ENCODE measurements at places on chromosomes 5 and 9.

DNA sequence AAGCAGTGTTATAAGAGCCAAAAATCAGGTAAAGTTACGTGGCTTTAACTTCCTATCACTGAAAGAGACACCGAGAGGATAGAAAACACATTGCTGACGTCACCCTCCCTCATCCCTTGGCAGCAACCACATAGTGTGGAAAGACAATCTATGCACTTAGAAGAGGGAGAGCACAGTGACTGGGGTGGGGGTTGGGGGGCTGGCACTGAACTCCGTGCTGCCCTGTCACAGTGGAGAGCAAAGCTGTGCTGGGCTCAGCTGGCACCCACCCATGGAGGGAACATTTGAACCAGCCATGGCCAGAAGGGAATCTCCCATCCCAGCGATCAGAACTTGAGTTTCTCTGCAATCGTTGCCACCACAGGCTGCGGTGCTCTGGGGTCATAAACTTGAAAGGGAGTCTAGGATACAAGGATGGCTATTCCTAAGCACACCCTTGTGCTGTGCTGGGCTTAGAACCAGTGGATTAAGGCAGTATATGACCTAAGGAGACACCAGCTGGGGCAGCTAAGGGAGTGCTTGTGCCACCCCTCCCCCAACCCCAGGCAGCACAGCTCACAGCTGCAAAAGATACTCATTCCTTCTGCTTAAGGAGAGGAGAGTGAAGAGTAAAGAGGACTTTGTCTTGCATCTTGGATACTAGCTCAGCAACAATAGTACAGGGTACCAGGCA lies 73.4 kb downstream of the KIAA0825 start:
- no peak for DNase-seq

- DNase-seq: no peak
Measured at GRCh38 chr5:74530326-74531050, 110.0 kb downstream of the ENC1 start.

- DNase-seq: no peak
Measured at GRCh38 chr5:73838901-73839300, 212.9 kb downstream of the ARHGEF28 start.

DNA sequence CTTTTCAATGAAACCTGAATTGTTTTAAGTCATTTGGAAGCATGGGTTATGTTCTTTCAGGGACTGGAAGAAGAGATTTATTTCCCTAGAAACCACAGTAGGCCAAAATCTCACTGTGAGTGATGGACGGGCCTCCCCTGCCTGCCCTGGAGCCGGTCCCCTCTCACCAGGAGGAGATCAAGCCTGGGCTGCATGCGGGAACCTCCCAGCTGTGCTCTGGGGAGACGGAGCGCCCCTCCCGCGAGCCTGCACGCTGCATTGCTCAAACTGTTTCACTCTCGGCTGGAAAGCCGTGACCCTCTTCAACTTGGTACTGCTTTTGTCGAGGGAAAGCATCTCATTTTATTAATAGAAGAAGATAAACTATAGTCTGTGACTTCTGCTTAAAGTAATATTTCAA lies 85.4 kb downstream of the IRX2 start:
- no peak for DNase-seq

DNA sequence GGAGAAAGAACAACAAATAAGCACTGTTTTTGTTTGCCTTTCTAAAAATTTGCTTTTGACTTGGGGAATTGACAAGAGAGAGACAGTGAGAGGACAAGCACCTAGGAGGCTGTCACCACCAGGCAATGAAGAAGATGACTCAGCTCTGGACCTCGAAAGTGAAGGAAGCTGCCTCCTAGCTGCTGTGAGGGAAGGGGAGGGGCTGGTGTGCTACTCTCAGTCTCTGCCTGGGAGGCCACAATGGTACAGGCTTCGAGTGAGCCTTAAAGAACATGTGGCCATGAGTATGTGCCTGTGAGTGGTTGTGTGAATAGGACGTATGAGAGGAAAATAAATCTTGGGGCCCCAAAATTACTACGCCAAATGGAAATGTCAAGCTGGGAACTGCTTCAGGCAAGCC lies 7.1 kb upstream of the PLK2 start:
- DNase-seq: peak; percentile 12

GRCh38 chr5:146273109-146273508 lies 65.5 kb upstream of the POU4F3 start:
- DNase-seq: no peak

DNA sequence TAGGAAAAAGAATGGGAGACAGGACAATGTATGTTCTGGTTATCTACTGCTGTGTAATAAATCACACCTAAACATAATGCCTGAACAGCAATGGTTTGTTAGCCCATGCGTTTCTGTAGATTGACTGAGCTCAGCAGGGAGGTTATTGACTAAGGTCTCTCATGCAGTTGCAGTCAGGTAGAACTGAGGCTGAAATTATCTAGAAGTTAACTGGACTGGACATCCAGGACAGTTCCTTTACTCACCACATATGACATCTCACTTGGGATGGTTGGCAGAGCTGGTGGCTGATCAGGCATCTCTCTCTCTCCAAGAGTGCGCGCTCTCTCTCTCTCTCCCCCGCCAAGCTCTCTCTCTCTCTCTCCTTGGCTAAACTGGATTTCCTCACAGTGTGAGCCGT lies 8.9 kb upstream of the FOXB2 start:
- no peak for DNase-seq

GRCh38 chr5:150517272-150518152 lies 9.6 kb downstream of the NDST1 start:
- no peak for DNase-seq

DNA sequence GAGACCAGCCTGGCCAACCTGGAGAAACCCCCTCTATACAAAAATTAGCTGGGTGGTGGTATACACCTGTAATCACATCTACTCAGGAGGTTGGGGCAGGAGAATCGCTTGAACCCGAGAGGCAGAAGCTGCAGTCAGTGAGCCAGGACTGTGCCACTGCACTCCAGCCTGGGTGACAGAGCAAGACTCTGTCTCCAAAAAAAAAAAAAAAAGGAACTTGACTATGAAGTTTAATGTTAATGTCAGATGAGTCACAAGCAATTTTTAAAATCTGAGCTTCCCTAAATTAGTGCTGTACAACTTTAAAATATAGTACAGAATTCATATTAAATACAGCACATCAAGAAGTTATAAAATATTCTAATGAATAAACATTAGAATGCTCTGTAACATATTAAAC lies 1.5 kb downstream of the MEIKIN start:
- DNase-seq: no peak

DNA sequence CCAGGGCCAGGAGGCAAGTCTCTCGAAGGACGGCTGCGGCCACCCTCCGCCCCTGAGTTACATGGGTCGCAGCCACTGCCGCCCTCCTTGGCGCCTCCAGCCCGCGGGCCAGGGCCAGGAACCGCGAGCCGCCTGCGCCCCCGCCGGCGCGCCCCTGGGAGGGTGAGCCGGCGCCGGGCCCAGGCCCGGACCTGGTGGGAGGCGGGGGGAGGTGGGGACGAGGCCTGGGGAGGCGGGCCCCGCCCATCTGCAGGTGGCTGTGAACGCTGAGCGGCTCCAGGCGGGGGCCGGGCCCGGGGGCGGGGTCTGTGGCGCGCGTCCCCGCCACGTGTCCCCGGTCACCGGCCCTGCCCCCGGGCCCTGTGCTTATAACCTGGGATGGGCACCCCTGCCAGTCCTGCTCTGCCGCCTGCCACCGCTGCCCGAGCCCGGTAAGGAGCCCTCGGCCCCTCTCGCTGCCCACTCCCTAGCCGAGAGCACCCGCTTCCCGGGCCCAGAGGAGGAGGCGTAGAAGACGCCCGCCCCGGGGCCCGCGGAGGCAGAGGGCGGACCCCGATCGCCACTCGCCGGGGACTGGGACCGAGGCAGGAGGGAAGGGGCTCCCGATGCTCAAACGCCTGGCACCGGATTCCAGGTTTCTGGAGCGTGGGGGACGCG lies at the start of gene ASS1:
Gene ASS1, plus strand, starts transcription at position 397 of the 657 bp plus-strand sequence. CDS start 7,268 bp downstream, outside the sequence.
- no peak for DNase-seq

DNA sequence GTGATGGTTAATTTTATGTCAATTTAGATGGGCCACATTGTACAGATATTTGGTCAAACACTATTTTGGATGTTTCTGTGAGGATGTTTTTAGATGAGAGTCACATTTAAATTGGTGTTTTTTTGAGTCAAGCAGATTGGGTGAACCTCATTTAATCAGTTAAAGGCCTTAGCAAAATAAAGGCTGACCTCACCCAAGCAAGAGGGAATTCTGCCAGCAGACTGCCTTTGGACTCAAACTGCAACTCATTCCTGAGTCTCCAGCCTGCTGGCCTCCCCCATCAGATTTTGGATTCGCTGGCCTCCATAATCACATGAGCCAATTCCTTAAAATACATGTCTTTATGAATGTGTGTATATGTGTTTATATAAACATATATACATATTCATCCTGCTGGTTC lies 282.7 kb upstream of the POU5F2 start:
- no peak for DNase-seq

GRCh38 chr9:89865357-89865756 lies 260.5 kb downstream of the GADD45G start:
- no peak for DNase-seq

DNA sequence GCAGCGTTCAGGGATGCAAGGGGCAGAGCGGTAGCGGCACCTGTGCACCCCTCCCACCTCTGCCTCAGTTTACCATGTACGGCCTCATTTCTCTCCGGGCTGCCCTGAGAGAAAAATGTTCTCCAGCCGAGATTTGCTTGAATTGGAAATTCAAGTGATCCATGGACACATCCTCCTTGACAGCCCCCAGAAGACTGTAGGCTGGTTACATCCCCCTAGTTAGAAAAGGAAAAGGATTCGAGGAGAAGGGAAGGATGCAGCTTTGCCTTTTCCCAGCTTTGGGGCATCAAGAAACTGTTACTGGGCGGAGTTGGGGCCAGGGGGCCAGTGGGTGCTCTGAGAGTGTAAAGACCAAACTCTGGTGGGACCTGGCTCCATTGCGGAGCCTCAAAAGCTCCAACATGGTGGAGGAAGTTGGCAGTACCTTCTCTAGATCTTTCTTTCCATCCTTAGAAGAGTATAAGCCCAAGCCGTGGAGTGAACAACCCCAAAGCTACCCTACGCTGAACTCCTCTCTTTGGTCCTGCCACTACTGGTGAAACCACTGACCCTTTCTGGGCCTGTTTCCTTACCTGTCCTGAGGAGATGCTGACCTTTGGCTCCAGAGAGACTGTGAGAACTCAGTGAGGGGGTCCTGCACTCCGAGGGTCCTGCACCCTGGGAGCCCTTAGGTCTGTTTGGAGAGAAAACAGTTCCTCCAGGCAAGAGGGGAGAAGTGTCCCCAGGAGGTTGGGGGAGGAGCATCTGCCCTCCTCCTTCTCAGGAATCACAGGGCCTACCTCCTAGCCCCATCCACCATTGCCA lies 1.0 kb upstream of the BARX1 start:
- DNase-seq: no peak
